ENCODE measurements at places on chromosomes 5 and 9.

GRCh38 chr5:132478366-132478871 lies 12.2 kb downstream of the IRF1 start:
- no peak for DNase-seq

DNA sequence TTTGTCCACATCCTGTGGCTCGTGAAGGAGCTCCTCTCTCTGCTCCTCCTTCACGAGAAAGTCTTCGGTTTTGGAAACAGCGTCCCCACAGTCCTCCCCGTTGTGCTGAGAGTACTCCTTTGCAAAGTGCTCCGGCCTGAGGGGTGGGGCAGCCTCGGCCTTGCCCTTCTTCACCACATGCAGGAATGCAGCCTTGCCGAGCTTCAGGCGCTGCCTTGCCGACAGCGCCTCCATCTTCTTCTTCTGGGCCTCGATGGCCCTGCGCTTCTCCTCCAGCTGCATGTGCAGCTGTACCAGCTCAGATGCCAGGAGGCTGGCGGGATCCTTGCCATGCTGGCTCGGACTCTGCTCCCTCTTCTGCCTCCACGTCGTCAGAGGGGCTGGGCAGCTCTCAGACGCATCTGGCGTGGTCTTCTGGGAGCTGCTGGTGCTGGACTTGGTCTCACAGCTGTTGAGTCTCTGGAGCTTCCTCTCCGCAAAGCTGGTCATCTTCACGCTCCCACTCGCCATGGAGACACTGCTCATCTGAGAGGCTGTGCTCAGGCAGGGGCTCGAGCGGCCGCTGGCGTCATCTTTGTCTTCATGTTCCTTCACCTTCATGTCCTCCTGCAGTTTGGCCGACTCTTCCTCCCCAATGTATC lies 85.5 kb downstream of the CAMSAP1 start:
- DNase-seq, result no peak

GRCh38 chr9:135898634-135899407 lies 8.5 kb downstream of the CAMSAP1 start:
- DNase-seq, result peak; percentile 74

GRCh38 chr9:131277910-131278701 lies 1.8 kb upstream of the FAM78A start:
- peak; percentile 30 for DNase-seq

GRCh38 chr5:143208781-143209510 lies 194.5 kb downstream of the NR3C1 start:
- DNase-seq, result no peak

DNA sequence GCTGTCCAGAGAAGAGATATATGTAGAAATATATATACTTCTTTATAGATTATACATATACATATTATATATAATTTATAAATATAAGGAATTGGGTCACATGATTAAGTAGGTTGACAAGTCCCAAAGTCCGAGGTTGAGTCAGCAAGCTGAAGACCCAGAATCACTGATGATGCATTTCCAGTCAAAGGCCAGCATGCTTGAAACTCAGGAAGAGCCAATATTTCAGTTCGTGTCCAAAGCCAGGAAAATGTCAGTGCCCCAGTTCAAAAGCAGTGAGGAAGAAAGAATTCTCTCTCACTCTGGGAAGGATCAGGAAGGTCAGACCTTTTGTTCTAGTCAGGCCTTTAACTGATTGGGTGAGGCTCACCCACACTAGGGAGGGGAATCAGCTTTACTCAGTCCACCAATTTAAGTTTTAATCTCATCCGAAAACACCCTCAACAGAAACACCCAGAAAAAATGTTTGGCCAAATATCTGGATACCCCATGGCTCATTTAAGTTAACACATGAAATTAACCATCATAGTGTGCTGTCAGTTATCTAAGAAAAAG lies 42.0 kb upstream of the LVRN start:
- DNase-seq, result no peak

GRCh38 chr9:91126761-91127445 lies 234.8 kb downstream of the AUH start:
- no peak for DNase-seq

DNA sequence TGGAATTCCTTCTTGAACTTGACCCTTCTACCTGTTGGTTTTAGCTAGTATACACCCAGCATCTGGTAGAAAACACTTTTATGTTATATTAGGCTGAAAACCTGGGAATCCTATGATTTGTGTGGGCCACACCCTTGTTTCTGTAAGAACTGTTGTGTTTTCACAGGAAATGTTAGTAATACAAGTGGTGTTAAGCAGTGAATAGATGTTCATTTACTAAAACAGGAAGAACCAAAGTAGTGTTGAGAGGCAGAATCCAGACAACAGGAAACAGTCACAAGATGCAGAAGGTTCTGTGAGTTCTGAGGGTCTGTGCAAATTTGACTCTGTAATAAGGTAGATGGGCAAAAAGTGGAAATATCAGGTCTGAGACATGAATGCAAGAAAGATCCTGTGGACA lies 73.0 kb upstream of the RAI14 start:
- no peak for DNase-seq
